SJSA1 (cell line): ENCODE measurements at places on chromosomes 4 and X. TPM values are rescaled to one million over a fixed set of nuclear protein-coding genes. Genes with fewer than 3 reads are reported as not detected.

- no peak for DNase-seq
Measured at GRCh38 chrX:30343206-30343605, 34.0 kb upstream of the NR0B1 start.

Gene TMPRSS11F
- not detected in 2 replicates for total RNA-seq

- no peak for DNase-seq
Measured at GRCh38 chr4:159199826-159200225, 96.9 kb downstream of the RAPGEF2 start.

DNA sequence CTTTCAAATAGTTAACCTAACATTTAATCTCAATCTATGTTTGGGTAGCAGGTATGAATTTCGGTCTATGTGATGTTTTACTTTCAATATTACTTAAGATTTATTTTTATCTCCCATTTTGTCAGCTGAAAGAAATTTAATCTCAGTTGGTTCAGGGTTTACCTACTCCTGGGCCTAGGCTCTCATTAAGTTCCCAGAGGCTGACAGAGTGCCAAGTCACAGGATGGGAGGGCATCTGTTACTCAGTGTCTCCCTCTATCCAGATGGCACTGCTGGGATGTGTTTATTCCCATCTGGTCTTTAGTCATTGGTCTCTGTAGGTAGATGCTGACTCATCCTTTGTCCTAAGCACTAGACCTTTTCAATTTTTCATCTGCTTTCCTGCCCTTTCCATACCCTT, 129.4 kb upstream of the ARSJ start:
- DNase-seq = peak; percentile 26

DNA sequence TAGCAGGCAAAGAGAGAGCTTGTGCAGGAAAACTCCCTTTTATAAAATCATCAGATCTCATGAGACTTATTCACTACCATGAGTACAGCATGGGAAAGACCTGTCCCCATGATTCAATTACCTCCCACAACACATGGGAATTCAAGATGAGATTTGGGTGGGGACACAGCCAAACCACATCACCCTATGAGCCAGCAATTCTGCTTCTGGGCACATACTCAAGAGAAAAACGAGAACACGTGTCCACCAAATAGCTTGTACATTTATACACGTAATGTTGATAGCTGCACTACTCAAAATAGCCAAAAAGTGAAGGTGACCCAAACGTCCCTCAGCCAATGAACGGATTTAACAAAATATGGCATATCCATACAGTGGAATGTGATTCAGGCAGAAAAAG, 94.5 kb upstream of the DHRSX start:
- no peak for DNase-seq

GRCh38 chrX:51316271-51316670, 16.4 kb upstream of the NUDT10 start:
- DNase-seq = no peak

- no peak for DNase-seq
Measured at GRCh38 chr4:39068907-39069306, 6.9 kb downstream of the KLHL5 start.

Gene PARM1
- not detected in 2 replicates for total RNA-seq

DNA sequence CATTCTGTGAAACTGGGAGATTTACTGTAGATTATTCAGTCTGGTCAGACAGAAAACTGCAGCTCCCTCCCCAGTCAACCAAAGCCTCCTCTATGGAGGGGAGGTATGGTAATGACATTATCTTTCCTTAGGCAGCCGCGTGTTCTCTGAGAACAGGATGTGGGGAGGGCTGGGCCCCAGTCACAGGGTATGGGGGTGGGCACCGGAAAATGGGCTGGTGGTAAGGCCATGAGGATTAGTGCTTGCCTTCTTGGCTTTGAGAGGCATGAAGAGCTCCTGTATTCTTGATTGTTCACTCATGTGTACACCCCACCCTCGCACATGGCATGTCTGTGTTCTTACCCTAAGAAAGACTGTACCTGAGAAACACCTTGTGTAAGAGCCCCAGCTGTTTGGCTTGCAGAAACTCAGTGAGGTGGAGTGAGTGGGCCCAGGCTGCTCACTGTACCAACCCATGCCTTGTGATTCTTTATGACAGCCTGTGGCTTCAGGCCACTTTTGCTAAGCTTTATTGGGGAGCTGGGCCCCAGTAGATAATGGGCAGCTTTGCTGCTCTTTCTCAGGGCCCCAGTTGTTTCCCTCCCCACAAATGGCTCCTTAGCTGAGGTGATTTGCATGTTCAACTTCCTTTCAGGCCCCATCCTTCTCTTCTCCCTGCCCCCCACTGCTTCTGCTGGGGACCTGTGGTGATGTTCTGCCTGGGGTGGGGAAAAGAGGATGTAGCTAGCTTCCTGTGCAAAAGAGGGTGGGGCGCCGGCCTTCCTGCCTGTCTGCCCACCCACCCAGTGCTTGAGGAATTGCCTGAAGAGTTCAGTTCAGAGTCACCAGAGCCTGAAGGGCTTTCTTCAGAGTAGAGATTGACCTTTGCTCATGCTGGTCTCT, 30.7 kb downstream of the MSN start:
- no peak for DNase-seq

DNA sequence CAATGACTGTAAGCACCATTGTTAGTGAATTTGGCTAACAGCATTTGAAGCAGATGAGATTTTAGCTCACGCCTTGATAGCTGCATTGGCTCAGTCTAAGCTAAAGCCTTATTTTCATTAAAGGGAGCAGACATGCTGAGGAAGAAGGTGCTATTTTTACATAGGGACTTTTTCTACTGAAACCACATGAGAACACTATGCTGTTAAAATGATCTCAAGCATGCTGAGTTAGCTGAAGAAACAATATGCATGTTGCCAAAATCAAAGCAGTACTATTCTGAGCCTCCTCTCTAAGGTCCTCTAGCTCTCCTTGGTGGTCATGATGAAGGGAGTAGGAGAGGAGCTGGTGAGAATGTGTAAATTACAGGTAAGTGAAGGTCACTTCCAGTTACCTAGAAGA, 134.4 kb upstream of the JADE1 start:
- DNase-seq = no peak

DNA sequence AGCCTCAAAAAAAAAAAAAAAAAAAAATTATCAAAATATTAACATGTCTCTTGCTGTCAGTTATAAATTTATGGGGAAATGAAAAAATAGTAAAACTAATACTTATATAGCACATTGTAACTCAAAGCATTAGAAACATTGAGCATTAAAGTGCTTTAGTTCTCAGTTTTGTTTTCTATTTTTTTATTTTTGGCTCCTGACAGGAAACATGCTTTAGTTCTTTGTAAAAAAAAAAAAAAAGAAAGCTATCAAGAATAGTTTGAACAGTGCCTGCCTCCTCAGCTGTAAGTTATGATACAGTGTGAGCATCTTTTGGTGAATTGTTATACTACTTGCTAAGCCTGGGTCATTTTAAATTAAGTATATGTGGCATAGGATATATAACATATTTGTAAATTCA, 5.1 kb upstream of the CENPC start:
- no peak for DNase-seq

Gene RNF175
- not detected in 2 replicates for total RNA-seq

GRCh38 chr4:10289538-10289906, 167.7 kb downstream of the ZNF518B start:
- DNase-seq = no peak

GRCh38 chr4:19659101-19659500, 592.6 kb upstream of the SLIT2 start:
- DNase-seq = no peak

Gene CFAP99
- not detected in 2 replicates for total RNA-seq

Gene FMR1
- 23.4 and 36.0 TPM in 2 replicates for total RNA-seq

DNA sequence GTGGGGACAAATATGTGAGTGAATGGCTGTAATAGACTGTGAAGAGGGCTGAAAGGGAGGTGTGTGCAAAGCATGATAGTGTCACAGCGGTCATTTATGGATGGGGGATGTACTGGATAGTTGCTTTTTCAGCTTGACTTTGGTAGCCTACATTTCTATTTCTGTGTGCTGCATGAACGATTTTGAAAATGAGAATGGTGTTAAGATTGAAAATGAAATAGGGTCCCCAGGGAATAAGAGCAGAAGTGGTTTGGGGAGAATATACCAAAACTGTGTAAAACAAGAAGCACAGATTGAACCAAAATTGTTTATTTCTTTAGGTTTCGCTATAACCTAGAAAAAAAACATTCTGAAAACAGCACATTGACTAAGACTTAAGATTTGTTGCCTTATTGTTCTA, 58.8 kb upstream of the CLNK start:
- no peak for DNase-seq

DNA sequence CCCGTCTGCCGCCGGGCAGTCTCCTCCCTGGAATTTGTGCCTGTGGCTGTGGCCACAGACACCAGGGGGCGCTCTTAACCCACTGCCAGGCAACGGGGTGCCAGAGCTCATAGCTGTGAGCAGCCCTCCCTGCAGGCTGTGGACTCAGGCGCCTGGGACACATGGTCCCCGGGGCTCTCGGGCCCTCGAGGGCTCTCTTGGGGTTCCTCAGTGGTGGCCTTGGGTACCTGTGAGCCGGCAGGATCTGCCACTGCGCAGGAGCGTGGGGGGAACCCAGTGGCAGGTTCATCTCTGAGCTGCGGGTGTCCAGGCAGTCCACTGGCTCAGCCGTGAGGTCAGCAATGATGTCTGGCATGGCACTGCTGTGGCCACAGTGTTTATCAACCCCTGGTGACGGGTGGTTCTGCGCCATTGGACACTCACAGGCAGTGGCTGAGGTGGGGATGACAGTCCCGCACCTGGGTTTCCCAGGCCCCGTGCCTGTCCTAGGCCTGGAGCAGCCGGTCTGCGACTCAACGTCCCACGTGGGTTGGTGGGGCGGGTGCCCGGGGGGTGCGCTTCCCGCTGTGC, 37.2 kb downstream of the PCGF3 start:
- peak; percentile 56 for DNase-seq

Gene TGIF2LX
- total RNA-seq = not detected in 2 replicates

DNA sequence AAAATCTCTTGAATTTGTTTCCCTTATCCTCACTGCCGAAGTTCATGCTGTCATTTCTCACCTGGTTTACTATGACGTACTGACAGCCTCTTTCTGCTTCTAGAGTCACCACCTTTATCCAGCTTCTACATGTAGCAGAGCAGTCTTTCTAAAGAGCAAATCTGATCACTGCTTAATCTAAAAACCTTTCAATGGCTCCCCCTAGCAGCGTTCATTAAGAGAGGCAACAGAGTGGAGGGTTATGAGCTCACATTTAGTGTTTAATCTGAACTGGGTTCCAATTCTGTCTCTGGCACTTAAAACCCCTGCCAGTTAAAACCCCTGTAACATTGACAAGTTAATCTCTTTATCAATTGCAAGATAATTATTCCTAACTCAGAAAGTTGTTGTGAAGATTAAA, 4.4 kb downstream of the RBPJ start:
- no peak for DNase-seq

DNA sequence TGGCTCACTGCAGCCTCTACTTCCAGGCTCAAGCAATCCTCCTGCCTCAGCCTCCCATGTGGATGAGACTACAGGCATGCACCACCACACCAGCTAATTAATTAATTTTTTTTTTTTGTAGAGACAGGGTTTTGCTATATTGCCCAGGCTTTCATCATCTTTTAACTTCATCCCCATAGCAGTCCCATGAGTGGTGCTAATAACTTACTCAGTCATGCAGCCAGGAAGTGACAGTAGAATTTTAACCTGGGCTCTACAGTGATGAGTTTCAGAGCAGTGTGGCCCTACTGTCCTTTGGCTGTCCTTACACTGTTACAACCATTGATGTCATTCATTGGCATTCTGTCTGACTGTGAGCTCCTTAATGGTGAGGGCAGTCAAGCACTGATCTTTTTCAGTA, 3.9 kb upstream of the OCIAD2 start:
- no peak for DNase-seq

Gene ARMCX2
- 3.4 and 6.9 TPM in 2 replicates for total RNA-seq

Gene MAGEA2B
- total RNA-seq = not detected in 2 replicates

Gene TAF7L
- 0.08 TPM in 1 of 2 replicates, not detected in the other for total RNA-seq

Gene SEC31A
- 191 and 203 TPM in 2 replicates for total RNA-seq

- no peak for DNase-seq
Measured at GRCh38 chr4:108612365-108612764, 8.0 kb upstream of the RPL34 start.

Gene SYNPO2
- total RNA-seq = 2.8 and 4.7 TPM in 2 replicates

- peak; percentile 51 for DNase-seq
Measured at GRCh38 chr4:125115941-125116340, 198.8 kb upstream of the FAT4 start.

DNA sequence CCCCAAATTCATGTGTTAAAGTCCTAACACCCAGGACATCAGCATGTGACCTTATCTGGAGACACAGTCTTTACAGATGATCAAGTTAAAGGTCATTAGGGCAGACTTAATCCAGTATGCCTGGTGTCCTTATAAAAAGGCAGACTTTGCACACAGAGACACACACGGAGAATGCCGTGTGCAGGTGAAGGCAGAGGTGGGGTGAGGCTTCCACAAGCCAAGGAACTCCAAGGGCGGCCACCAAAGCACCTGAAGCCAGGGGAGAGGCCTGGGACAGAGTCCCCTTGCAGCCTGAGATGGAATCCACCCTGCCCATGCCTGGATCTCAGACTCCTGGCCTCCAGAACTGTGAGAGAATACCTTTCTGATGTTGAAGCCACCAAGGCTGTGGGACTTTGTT, 26.1 kb upstream of the SORCS2 start:
- no peak for DNase-seq

Gene BCORL1
- total RNA-seq = 0.19 and 0.47 TPM in 2 replicates

- DNase-seq = no peak
Measured at GRCh38 chrX:53056292-53056691, 7.7 kb downstream of the GPR173 start.

- DNase-seq = peak; percentile 20
Measured at GRCh38 chr4:146545102-146545501, 23.4 kb upstream of the SLC10A7 start.

DNA sequence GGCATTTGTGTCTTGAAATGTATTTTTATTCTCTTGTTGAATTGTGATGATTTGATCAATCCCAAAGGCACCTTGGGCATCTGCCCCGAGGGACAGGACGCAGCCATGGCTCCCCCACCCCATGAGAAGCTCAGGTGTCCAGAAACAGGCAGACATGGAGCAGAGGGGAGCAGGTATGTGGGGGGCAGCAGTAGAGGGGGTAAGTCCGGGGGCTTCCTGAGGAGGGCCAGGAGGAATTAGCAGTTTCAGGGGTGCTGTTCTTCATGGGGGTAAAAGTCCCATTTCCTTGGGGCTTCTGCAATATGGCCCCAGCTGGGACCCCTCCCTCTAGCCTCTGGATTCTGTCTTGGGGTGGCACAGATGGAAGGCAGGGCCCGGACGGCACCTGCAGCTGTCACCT, 67.0 kb upstream of the HMX1 start:
- DNase-seq = no peak

DNA sequence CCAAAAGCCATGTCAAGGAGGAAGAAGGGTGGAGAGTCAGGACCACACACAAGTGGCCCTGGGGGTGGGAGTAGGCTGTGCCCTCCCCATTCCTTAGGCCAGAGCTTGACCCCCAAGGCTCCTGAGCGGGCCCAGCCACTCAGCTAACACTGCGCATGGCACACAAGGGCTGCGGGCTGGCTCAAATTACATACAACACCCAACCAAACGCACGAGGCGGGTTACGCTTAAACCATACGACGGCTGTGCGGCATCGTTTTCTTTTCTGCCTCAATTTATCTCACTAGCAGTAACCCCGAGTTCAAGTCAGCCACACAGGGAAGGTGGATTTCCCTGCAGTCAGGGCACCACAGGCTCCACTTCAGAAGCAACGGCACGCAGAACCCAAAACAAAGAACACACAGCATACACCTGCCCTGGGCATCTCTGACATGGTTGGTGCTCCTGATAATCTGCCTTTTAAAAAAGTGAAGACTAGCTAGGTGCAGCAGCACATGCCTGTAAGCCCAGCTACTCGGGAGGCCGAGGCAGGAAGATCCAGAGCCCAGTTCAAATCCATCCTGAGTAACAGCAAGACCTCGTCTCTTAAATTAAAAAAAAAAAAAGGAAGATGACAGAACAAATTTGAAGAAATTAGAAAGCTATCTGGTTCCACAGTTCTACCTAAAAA, 2.9 kb downstream of the GAK start:
- DNase-seq = no peak

Gene PNMA5
- total RNA-seq = 0.08 TPM in 1 of 2 replicates, not detected in the other

Gene OPRPN
- not detected in 2 replicates for total RNA-seq
